ENCODE measurements at places on chromosomes 6 and 20.

DNA sequence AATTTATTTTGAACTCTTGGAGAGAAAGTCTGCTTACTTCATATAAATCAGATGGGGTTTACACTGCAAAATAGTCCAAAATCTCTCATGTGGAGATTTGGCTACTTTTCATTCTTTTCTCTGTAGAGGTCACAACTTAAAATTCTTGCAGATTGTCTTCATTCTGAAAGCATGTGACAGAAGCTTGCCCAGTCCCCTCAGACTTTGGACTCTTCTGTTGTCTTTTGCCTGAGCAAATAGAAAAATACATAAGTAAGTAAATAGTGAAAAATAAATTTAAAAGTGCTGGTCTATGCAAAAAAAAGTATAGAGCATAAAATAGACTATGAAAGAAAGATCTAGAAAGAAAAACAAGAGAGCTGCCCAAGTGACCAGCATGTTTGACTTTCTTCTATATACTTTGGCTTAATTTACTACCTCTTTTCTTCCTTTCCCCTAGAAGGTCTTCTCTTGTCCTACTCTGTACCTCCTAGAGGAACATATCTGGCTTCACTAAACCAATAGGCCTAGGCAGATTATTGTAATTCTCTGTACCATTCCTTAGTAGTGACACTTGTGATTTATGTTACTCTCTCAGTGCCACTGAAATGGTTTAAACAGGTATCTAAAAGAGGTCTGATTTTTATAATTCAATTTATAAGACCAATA is 260.9 kb downstream of the TENT5A start:
- no peak for DNase-seq

- no peak for DNase-seq
Observed at GRCh38 chr6:98335594-98335993, 498.8 kb upstream of the POU3F2 start.

- no peak for DNase-seq
Observed at GRCh38 chr6:84304881-84305280, 77.4 kb upstream of the CEP162 start.

DNA sequence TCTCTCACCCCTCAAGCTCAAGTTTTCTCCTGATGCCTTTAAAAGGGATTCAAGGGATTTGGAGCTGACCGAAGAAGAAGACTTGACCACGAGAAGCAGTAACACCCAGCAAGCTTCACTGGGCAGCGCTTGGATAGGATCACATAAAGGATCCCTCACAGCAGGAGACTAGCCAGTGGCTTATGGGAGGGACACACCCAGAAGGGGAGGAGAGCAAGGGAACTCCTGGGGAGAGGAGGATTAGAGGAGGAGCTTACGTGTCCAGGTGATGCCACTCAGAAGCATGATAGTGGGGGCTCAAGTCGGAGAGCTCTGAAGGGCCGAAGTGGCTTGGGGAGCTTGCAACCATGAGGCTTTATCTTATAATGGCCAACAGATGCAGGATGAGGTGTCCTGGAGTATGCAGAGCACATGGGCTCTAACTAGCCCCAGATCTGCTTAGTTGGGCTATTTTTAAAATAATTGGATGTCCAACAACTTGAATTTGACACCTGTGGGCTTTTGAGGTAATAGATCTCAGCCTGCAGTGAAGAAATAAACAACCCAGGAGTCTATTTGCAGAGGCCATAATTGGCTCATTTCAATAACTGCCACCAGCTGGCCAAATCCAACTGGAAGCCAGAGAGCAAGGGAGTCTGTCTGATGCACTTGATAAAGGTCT is 137.9 kb upstream of the EXOC2 start:
- no peak for DNase-seq

DNA sequence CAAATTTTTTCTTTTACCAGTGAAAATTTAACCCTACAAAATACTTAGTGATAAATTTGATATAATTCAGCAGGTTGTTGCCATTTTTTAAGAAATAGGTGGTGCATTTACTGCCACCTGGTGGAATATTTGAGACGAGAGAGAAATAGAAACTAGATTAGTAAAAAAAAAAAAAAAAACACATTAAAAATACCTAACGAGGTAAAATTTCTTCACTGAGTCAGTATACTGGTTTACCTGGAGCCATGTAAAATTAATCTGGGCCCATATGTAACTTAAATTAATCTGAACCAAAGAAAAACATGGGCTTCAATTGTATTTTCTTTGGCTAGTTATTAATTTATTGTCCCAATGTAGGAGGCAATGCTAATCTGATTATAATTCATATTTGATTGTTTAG is 520.8 kb downstream of the EPM2A start:
- DNase-seq, result no peak

DNA sequence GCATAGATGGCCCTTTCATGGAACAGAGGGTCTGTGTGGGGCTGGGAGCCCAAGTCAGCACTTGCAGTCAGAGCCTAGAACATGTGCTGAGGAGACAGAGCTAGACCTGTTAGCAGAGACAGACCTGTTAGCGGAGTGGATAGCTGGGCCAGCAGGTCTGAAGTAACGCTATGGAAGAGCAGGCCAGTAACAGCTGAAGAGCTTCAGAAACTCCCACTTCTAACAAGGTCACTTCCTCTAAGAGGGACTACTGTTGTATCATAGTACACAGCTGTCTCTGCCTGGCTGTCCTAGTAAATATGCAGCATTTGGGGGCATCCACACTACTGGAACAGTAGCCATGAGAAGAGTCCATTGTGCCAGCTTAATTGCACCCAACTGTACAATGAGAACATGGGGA is 41.2 kb upstream of the POLR1H start:
- no peak for DNase-seq

DNA sequence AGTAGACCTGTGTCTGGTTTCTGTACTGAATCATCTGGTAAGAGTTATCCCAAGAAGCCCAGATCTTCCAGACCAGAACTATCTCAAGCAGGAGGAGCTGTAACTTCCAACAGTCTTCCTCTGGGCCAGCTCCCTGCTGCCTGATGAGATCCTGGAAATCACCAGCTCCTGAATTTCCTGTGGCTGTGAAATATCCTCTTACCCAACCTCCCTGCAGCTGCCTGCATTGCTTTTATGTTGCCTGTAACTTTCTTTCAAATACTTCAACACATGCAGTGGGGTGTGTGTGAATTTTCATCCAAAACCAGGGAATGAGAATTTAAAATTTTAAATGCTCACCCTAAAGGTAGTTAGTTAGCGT is 160.5 kb upstream of the LAMP5 start:
- DNase-seq, result no peak

DNA sequence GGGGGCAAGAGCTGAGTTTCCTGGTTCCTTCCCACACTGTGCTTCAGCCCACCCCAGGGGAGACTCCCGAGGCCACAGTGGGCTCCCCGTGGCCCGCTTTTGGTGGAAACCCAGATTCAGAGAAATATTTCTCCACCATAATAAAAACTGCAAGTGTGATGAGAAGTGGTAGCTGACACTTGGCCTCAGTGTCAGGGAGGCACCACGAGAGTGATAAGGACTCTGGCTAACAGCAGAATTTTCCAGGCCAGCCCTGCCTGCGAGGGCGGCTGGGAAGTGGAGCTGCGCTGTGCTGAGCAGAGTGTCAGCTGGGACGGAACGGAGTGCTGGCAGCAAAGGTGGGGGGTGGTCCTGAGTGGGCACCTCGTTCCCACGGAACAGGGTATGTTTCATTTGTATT is 22.5 kb downstream of the SPATA2 start:
- DNase-seq, result no peak

DNA sequence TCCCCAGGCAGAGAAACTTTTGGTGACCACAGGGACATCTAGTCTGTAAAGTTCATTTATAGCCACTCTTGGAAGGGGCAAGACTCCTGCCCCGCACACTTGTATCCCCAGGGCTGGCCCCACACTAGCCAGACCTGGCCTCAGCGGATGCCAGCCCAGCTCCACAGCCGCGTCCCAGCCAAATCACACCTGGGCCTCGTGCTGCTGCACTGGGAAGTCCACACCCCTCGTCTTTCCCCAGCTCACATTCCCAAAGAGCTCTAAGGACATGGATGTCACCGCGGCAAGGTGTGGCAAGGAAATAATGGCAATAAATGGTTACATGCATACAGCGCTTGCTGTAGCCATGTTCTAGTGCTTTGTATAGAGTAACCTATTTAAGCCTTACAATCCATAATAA is 8.6 kb downstream of the IP6K3 start:
- no peak for DNase-seq

GRCh38 chr20:57957411-57958049 is 247.7 kb upstream of the PMEPA1 start:
- DNase-seq, result no peak

- no peak for DNase-seq
Observed at GRCh38 chr6:37822851-37823682, 3.5 kb downstream of the ZFAND3 start.

DNA sequence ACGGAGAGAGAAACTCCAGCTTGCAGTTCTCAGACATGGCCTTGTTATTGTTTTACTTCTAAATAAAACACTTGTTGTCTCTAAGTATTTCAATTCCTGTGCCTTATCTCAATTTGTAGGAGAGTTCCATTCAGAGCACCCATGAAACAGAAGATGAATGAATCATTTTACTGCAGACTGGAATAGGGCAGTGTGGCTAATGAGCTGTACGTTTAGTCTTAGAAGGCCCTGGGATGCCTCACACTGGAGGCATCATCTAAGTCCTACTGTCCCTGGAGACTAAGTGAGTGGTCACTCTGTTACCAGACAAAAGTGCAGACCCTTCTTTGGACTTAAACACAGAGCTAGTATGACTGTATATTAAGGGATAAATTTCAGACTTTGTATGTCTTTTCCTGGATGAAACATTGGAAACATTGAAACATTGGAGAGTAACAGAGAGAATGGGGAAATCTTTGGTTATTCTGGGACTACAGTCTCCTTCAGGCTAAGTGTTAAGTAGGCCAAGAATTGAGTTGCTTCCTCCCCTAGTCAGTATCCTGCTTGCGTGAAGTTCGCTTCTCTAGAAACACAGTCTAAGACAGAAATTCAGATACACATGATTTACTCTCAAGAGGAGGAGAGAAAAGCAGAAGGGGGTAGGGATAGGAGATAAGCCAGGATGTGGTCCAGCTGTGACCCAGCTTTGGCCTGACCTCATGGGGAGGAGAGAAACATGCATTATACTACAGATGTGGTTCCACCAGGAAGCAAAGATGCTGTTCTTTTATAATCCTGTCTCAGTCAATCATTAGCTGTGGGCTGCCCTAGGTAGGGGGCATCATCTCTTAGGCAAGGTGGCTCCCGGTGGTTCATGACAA is 167.4 kb upstream of the BMP2 start:
- no peak for DNase-seq

- DNase-seq, result no peak
Observed at GRCh38 chr20:25303292-25304024, 55.6 kb downstream of the PYGB start.

DNA sequence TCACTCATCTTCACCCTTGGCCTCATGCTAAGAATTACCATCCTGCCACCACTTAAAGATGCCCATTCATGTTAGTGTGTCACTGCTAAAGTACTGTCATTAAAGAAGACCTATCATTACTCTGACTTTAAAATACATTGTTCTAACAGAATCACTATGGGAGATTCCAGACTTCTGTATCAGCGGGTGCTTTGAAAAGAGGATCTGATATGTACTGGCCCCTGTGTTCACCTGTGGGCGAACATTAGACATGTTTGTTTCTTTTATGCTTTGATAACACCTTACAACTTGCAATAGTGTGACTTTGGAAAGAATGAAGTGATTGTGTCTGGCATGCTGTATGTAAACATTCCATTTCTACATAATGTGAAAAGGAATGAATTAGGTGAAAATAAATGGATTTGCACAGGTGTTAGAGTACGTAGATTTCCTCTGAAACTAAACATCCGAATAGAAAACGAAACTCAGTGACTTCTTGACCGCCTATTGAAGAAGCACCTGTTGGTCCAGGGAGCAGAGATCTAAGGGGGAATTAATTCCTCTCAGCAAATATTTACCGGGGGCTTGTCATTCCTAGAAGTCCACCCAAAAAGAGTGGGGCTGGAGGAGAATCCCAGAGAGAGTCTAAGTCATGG is 132.3 kb downstream of the CARMIL1 start:
- no peak for DNase-seq

DNA sequence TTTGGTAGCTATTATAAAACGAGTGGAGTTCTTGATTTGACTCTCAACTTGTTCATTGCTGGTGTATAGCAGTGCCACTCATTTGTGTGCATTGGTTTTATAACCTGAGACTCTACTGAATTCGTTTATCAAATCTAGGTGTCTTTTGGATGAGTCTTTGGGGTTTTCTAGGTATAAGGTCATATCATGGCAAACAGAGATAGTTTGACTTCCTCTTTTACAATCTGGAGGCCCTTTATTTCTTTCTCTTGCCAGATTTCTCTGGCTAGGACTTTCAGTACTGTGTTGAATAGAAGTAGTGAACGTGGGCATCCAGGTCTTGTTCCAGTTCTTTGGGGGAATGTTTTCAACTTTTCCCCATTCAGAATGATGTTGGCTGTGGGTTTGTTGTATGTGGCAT is 38.8 kb downstream of the SUMO4 start:
- DNase-seq, result no peak

DNA sequence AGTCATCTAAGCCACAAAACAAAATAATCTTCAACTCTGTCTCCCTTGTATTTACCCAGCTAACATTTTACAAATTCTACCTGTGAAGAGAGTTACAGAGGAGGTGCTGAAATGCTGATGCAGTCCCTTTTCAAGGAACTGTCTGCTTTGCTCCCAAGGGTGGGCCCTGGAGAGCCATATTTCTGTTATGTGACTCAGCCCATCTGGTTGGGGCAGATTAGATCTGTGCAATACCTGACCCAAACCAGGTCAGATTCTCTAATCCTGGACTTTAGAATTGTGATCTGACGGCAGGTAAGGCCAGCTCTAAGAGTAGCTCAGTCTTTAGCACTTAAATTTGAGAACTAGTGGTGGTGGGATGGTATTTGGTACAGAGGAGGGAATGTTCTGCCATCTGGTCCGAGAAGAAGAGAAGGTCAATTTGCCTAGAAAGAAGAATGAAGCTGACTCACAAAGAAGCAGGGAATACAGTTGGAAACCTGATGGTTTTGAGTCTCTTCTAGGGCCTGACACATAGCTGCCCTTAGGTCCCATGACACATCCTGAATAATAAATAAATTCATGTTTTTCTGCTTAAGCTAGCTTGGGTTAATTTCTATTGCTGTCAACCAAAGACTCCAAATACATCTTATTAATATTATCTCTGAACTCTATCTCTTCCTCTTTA is 8.1 kb downstream of the ZNF311 start:
- DNase-seq, result no peak

GRCh38 chr20:63738687-63739129 is 868 bp upstream of the SLC2A4RG start:
- peak; percentile 35 for DNase-seq

GRCh38 chr6:7537565-7538174 is 3.8 kb upstream of the DSP start:
- DNase-seq, result no peak

DNA sequence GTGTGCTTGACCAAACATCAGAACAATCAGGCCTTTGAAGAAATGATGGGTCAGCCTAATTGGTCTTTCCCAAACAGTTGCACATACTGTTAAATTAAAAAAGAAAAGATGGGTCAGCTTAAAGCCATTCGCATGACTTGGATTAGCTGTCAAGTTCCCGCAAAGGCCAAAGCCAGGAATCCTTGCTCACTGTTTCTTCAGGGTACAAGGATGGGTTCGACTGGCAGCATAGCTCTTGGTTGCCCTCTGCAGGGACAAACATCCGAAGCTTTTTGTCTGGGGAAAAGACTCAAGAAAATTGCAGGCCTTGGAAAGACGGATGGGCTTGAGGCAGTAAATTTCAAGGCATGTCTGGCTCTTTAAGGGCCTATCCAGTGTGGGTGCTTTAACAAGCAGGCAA is 168.0 kb downstream of the HDGFL1 start:
- no peak for DNase-seq

- DNase-seq, result no peak
Observed at GRCh38 chr6:156013155-156013554, 557.5 kb upstream of the NOX3 start.

GRCh38 chr6:13615792-13616120 is 621 bp downstream of the NOL7 start:
- peak; percentile 31 for DNase-seq

All from effector CD8-positive, alpha-beta T cell (primary cell).